ENCODE measurements at places on chromosomes 16 and 17. TPM values are rescaled to one million over a fixed set of nuclear protein-coding genes. Genes with fewer than 3 reads are reported as not detected.

- DNase-seq = no peak
Observed at GRCh38 chr17:6205525-6205924, 135.3 kb downstream of the WSCD1 start.

- no peak for DNase-seq
Observed at GRCh38 chr16:27973678-27974077, 89.8 kb downstream of the GSG1L start.

Gene CAVIN1
- total RNA-seq = 7.8 TPM

Gene CCL13
- not detected for total RNA-seq

Gene HOXB5
- total RNA-seq = not detected
